ENCODE measurements at places on chromosomes 13 and 19. TPM values are rescaled to one million over a fixed set of nuclear protein-coding genes. Genes with fewer than 3 reads are reported as not detected.

The GAPDHS gene
- total RNA-seq = not detected

The SYNGR4 gene
- not detected for total RNA-seq

The FUT2 gene
- under 0.01 TPM for total RNA-seq

The LPAR6 gene
- 11.8 TPM for total RNA-seq

The IL12RB1 gene
- total RNA-seq = 1.6 TPM

The FNDC3A gene
- 66.5 TPM for total RNA-seq

The RAB3A gene
- 1.6 TPM for total RNA-seq

The COL4A1 gene
- total RNA-seq = 51.3 TPM

The TMPRSS9 gene
- not detected for total RNA-seq

The ZNF548 gene
- total RNA-seq = 30.2 TPM

The ZNF66 gene
- total RNA-seq = 3.1 TPM

The KCNN1 gene
- total RNA-seq = 0.24 TPM

The NTF4 gene
- total RNA-seq = not detected

The CGB1 gene
- total RNA-seq = not detected

The ZNF524 gene
- total RNA-seq = 10.4 TPM

The C19orf81 gene
- not detected for total RNA-seq

The ZNF112 gene
- 9.1 TPM for total RNA-seq

The APOC4 gene
- total RNA-seq = not detected
